ENCODE measurements at places on chromosomes 7 and 10.

DNA sequence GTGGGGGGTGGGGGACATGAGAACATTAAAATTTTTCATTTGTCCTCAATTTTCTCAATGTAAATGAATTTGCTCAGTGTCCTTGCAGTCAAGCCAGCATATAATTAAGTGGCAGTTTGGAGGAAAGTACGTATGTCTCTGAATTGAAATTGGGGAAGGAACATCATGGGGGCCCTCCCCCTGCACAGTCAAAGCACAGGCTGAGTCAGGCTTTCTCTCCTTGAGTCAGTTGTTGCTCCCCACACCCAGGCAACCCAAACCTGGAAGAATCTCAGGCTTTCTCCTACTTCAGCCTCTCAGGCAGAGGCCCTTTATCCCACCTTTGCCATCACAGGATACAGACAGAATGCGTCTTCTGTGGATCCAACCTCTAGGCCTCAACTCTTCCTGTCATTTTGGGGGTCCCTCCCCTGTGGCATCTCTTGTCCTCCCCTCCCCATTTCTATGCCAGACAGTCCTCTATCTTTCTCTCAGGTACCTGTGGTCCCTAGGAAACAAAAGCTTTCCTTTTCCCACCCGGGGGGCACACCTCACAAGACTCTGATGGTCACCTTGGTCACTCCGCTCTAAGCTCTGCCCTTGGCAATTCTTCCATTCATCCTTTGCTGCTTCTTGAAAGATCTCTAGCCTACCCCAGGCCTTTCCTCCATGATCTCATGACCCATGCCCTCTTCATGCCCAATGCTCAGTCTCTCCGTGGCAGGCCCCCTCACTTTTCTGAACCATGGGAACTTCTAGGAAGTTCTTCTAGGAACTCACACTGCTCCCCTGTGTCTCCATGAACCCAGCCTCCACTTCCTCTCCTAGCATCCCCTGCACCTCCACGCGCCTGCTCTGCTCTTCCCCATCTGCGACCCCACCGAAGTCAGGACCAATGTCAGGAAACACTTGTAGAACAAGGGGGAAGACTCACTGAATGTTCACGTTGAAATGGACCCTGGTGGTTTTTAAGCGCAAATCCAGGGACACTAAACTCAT is 40.4 kb downstream of the CREB3L2 start:
- no peak for DNase-seq

DNA sequence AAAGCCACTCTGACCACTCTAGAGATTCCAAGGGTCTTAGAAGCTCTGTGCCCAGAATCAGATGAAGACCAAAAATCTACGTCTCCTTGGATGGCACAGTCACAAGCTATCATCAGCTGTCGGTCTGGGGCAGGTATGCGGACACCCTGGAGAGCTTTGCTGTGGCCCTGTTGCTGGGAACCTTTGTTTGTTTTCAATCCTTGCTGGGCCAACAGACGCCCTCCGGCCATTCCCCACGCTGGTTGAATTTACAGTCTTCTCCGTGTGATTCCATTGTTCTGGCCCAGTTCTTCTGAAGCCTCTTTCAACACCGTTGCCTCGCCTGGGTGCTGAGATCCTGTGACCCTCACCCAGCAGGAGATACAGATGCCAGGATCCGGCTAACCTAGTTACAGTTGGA is 149.4 kb upstream of the PFKP start:
- no peak for DNase-seq

DNA sequence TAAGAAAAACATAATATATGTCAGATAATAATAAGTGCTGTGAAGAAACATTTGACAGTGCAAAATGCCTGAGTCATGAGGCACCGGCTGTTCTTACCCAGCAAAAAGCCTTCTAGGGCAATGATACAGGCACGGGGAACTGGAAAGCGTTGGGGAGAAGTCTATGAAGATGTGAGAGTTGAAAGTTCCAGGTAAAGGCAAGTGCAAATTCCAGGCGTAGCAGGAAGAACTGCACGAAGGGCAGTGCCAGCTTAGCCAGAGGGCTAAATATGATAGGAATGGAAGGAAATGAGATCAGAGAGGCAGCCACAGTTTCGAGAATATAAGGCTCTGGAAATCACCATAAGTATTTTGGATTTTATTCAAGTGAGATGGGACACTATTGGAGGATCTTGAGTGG is 87.0 kb downstream of the IPMK start:
- no peak for DNase-seq

- DNase-seq = no peak
These were observed 41.0 kb downstream of the SP8 start for GRCh38 chr7:20745702-20746101.

DNA sequence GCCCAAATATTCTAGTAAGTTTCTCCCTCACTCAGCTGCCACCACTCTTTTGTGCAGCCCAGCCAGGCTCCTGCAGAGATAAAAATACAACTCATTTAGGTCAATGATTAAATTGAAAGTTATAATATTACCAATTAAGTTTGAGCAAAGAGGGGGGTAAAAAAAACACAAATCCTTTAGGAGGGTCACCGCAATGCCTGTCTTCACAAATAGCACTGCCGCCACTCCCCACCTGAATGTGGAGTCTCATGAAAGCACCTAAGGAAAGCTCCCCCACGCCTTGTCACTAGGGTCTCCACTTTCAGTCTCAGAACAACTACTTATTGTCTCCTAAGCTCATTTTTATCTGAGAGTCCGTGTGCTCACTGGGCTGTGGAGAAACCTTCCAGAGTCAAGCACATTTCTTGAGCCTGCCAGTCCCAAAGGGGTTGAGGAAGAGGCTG is 148.7 kb downstream of the FGFR2 start:
- no peak for DNase-seq

DNA sequence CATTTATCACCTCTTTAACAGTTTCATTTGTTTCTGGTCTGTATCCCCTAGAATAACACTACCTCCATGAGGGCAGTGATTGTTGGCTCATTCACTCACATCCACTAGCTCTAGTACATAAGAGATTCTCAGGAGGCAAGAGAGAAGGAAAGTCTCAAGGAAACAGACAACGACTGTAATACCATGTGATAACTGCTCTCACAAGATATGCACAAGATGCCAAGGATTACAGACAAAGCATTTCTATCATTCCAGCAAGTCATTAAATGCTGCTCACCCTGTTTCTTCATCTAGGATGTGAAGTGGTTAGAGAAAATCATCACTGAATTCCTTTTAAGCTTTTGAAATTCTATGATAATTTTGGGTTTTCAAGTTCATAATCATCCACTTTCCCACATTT is 115.3 kb downstream of the HIBADH start:
- peak; percentile 8 for DNase-seq

DNA sequence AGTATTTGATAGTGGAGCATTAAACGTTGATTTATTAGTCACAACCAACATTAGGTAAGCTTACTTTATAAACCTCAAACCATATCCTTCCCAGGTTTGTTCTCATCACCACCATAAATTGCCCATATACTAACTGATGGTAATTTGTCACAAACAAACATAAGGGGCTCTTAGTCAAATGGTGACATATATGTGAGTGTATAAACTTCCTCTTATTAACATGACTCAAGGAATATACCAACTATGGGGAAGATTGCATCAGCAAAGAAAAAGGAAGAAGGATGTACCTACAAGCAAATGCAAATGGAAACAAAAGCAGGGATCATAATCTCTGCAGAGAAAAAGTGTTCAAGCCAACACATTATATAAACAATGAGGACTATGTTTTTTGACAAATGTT is 418.2 kb upstream of the AKR1E2 start:
- DNase-seq = no peak

DNA sequence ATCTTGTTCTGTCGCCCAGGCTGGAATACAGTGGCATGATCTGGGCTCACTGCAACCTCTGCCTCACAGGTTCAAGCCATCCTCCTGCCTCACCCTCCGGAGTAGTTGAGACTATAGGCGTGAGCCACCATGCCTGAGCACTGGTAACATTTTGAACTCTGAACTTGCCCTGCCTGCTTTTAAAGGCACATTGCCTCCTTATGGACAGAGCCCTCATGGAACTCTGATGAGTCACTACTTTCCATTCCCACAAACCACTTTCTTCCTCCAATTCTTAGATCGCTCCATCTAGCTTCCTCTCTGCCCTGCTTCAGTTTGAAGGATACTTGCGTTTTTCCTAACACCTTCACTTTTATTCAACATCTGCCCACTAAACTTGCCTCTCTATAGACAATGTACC is 38.1 kb downstream of the PRPS1L1 start:
- no peak for DNase-seq

DNA sequence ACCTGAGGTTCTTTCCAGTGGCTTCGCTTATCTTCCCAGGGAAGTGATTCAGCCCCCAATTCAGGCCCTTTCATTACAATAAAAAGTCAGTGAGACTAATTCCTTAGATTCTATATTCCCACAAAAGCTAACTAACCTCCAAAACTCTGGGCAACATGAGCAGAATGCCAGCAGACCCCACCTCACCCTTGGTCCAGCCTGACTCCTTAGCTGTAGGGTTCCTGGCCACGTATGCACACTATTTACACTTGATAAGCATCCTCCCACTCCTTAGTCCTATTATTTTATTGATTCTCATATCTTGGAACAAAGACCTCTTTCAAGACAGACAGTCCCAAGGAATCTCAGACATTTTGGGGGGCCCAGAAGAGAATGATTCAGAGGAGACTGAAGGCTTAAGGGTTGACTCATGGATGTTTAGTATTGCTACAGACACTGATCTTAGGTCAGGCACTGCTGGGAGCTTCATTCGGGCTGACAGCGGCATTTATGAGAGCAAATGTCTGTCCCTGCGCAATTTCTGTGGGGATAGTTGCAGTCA is 162.6 kb upstream of the GDF10 start:
- DNase-seq = peak; percentile 24

DNA sequence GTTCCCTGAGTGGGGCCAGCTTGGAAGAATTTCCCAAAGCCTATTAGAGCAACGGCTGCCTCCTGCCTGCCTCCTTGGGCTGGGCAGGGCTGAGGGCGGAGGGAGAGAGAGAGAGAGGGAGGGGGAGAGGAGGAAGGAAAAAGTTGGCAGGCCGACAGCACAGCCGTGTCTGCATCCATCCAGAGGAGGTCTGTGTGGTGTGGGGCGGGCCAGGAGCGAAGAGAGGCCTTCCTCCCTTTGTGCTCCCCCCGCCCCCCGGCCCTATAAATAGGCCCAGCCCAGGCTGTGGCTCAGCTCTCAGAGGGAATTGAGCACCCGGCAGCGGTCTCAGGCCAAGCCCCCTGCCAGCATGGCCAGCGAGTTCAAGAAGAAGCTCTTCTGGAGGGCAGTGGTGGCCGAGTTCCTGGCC is at the start of gene AQP1:
Gene AQP1 (plus strand): TSS at position 293 of the 409 bp plus-strand sequence. CDS start 57 bp downstream, at position 350.
- peak; percentile 83 for DNase-seq

All from hepatocyte (in vitro differentiated cells).